ENCODE measurements at places on chromosomes 7 and 10.

GRCh38 chr7:81268551-81268950 lies 349.7 kb upstream of the SEMA3C start:
- DNase-seq: no peak

- DNase-seq: no peak
These were observed 269.2 kb downstream of the C7orf25 start for GRCh38 chr7:42642699-42643098.

GRCh38 chr7:132825932-132826835 lies 249.9 kb upstream of the PLXNA4 start:
- no peak for DNase-seq

GRCh38 chr10:132306343-132306685 lies 1.4 kb downstream of the STK32C start:
- no peak for DNase-seq

- DNase-seq: no peak
These were observed 46.3 kb downstream of the SPAG6 start for GRCh38 chr10:22391600-22391999.

DNA sequence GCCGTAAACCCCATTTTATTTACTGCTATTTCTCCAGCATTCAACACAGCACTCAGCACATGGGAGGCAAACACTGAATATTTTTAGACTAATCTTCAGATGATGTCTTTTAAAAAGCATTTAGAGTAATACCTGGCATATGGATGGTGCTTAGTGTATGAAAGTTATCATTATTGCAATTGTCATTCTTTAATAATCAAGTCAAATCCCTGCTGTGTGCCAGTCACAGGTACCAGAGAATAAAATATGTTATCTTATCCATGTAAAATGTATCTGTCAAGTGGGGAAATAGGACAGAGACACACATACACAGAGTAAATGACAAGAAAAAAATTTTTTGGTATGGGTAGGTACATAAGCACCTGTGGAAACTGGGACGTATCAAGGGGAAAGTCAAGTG lies 18.5 kb downstream of the ANKRD22 start:
- DNase-seq: no peak

- no peak for DNase-seq
These were observed 134.4 kb upstream of the LYZL2 start for GRCh38 chr10:30763918-30764317.
